ENCODE measurements at places on chromosomes 1 and 21. TPM values are rescaled to one million over a fixed set of nuclear protein-coding genes. Genes with fewer than 3 reads are reported as not detected.

RBM11 gene
- 1.9 TPM for total RNA-seq

GSTM1 gene
- not detected for total RNA-seq

GRCh38 chr21:27306791-27307775 is 340.2 kb upstream of the ADAMTS5 start:
- DNase-seq = no peak
- H3K27ac ChIP-seq = no peak overlapping the region
- no peaks in the 10 kb centered on the region for H3K27me3 ChIP-seq
- H3K4me3 ChIP-seq = no peak overlapping the region

DNA sequence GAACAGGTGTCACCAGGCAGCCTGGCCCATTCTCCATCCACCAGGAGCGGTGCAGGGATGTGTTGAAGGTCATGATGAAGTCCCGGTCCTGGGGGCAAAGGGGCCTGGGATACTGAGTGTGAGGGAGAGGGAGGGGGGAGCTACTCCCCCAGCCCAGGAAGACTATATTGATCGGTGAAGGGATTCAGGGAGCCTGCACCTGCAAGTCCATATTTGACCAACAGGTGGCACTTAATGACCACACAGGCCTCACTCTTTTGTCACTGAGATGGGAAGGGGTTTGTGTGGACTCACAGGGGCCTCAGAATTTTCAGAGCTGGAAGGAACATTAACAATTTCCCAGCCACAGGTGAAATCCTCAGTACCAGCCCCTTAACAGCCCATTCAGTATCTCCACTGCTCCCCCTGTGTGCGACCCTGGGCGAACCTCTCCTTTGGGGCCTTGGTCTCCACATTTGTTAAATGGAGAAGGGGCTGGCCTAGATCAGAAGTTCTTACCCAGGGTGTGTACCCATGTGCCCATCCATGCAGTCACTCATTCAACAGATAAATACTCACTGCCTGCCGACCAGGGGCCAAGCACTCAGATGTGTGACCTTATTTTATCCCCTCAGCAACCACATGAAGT is 55.6 kb downstream of the NKAIN1 start:
- H3K4me3 ChIP-seq = no peak overlapping the region
- no peak overlapping the region for H3K27ac ChIP-seq
- H3K27me3 ChIP-seq = peaks cover 16% of the 10 kb centered on the region

CRTC2 gene
- 53.9 TPM for total RNA-seq

GRCh38 chr1:224047538-224047937 is 66.4 kb upstream of the FBXO28 start:
- peaks cover 3% of the 10 kb centered on the region for H3K27me3 ChIP-seq
- no peaks in the 10 kb centered on the region for H3K36me3 ChIP-seq
- H3K4me3 ChIP-seq = no peak overlapping the region
- no peak overlapping the region for H3K27ac ChIP-seq
- peaks cover 3% of the 10 kb centered on the region for H3K4me1 ChIP-seq
- no peak for DNase-seq

DNA sequence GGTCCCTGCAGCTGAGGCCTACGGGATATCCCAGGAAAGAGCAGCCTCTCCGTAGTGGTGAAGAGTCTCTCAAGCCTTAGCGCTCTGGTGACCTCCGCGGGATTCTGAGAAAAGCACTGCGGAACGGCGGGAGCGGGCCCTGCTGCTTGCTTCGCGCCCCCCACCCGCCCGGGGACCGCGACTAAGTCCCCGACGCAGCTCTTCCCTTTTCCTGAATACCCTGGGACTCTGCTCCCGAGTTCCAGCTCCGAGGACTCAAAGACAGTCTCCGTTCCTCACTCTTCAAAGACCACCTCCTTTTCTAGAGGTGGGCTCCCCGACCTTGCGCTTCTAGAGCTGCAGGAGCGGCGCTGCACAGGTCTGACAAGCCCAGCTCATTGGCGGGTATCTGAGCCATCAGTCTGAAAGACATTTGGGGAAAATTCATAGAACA is 3.6 kb upstream of the PRRX1 start:
- no peaks in the 10 kb centered on the region for H3K4me1 ChIP-seq
- H3K36me3 ChIP-seq = no peaks in the 10 kb centered on the region
- H3K27me3 ChIP-seq = peaks cover 6% of the 10 kb centered on the region

FBXO2 gene
- total RNA-seq = 2.0 TPM

- no peaks in the 10 kb centered on the region for H3K4me1 ChIP-seq
- no peak for DNase-seq
- H3K4me3 ChIP-seq = no peak overlapping the region
- H3K27me3 ChIP-seq = no peaks in the 10 kb centered on the region
- no peaks in the 10 kb centered on the region for H3K36me3 ChIP-seq
- H3K27ac ChIP-seq = no peak overlapping the region
Measured at GRCh38 chr1:203199816-203200571, 13.5 kb upstream of the CHI3L1 start.

GRCh38 chr1:156259805-156260204 is 11.9 kb upstream of the PAQR6 start:
- DNase-seq = no peak
- H3K4me1 ChIP-seq = no peaks in the 10 kb centered on the region
- H3K27ac ChIP-seq = no peak overlapping the region
- no peak overlapping the region for H3K4me3 ChIP-seq
- H3K27me3 ChIP-seq = no peaks in the 10 kb centered on the region

S100A16 gene
- not detected for total RNA-seq

AIDA gene
- 59.1 TPM for total RNA-seq

GRCh38 chr1:155646307-155646706 is 36.3 kb downstream of the MSTO1 start:
- H3K27ac ChIP-seq = no peak overlapping the region
- H3K4me3 ChIP-seq = no peak overlapping the region
- H3K4me1 ChIP-seq = no peaks in the 10 kb centered on the region
- DNase-seq = no peak
- H3K27me3 ChIP-seq = no peaks in the 10 kb centered on the region

DNA sequence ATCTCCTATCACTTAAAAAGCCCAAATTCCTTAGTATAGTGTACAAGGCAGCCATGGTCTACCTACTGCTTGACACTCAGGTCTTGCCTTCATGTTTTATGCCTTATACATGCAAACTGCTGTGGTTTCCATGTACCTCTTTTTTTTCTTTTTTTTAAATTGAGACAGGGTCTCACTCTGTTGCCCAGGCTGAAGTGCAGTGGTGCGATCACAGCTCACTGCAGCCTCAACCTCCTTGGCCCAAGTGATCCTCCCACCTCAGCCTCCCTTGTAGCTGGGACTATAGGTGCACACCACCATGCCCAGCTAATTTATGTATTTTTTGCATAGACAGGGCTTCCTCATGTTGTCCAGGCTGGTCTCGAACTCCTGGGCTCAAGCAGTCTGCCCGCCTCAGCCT is 8.0 kb downstream of the CD55 start:
- H3K4me3 ChIP-seq = no peak overlapping the region
- H3K27ac ChIP-seq = no peak overlapping the region
- H3K27me3 ChIP-seq = no peaks in the 10 kb centered on the region
- peaks cover 53% of the 10 kb centered on the region for H3K36me3 ChIP-seq
- DNase-seq = no peak

- no peaks in the 10 kb centered on the region for H3K27me3 ChIP-seq
- no peaks in the 10 kb centered on the region for H3K36me3 ChIP-seq
- no peak overlapping the region for H3K27ac ChIP-seq
- H3K4me1 ChIP-seq = no peaks in the 10 kb centered on the region
Measured at GRCh38 chr1:27038020-27038419, 25.4 kb upstream of the TENT5B start.

DNA sequence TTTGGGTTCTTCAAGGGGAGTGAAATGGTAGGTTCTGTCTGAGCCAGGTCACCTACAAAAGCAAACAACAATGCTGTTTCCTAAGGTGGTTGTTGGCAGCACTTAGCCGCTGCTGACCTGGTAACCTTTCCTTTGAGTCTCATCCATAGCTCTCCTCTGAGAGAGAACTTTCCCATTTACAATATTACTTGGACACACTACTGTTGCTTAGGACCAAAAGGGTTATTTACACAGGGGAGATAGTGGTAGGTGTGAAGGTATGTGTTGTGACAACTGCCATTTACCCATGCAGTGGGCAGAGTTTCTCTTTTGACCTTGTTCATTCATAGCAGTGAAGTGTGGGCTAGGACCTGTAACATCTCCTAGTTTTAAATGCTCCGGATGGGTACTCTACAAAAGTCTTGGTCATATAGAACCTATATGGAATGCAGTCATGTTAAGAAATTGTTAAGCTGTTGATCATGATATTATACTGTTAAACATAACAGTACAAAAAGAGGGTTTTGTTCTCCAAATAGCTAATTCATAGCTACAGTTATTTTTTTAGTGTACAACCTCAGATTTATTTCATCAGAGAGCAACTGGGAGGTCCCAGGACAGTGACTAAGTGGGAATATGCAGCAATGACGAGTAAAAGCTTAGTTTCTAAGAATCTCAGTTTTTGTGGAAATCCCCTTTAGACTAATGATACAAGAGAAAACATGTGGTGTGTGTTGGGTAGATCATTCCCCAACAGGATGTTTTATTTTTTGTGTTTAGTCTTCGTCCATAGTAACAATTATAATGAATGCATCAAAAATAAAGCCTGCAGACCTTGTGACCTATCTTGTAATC is 219.7 kb downstream of the NFIA start:
- H3K27ac ChIP-seq = no peak overlapping the region
- no peak for DNase-seq
- no peaks in the 10 kb centered on the region for H3K4me1 ChIP-seq
- no peaks in the 10 kb centered on the region for H3K27me3 ChIP-seq
- no peaks in the 10 kb centered on the region for H3K36me3 ChIP-seq

Data from CD8-positive, alpha-beta memory T cell (primary cell).